Cerebellar nuclear complex (tissue), 1 donor: ENCODE measurements at places on chromosomes 13 and 19.

DNA sequence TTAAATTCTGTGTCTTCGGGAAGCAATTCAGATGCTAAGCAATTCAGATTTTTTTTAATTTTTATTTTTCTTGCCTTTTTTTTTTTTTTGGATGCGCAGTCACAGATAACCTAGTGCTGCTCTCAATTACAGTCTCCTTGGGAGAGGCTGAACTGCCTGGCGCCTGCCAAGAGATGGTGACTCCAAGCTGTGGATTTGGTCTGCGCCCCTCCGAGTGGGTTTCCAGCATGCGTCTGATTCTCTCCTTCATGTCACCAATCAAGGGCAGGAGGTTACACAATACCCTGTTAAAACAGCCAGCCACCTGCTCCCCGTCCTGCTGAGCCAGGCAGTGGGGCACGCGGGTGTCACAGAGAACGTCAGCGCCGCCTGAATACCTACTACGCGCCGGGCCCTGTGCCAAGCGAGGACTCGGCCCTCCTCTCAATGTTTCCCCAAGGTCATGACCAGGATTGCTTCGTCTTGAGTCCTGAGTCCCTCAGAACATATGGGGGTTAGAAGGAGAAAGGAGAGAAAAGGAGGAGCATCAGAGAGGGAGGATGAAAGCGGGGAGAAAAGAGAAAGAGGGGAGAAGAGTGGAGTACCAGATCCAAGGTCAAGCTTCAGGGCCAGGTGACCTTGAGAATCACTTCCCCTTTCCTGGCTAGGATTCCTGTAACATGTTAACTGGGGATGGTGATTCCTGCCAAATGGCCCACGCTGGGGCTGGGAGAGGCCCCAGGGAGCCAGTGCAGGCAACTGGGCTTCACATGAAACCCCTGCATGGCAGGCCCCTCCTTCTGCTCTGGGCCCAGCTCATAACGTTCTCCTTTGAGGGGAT lies 213.6 kb downstream of the URI1 start:
- DNase-seq: no peak

DNA sequence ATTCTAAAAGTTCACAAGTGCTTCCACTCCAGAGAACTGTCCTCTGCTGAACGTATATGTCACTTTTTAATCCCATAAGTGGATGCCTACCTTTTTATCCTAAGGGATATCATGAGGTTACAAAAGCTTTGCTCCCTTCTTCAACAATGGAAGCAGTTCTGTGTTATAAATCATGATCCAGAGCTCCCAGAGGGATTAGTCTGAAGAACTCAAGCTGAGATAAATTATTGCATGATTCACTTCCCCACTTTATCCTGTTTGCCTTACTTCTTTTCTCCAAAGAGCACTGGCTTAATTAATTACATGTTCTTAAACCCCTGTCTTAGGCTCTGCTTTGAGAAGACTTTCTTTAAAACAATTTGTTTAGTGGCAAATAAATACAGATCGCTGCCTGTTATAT lies 246.7 kb downstream of the PCDH17 start:
- no peak for DNase-seq

- DNase-seq: no peak
These were observed 52.0 kb downstream of the ARHGEF7 start for GRCh38 chr13:111166882-111167675.

GRCh38 chr13:47085346-47085745 lies 188.5 kb upstream of the HTR2A start:
- DNase-seq: no peak

DNA sequence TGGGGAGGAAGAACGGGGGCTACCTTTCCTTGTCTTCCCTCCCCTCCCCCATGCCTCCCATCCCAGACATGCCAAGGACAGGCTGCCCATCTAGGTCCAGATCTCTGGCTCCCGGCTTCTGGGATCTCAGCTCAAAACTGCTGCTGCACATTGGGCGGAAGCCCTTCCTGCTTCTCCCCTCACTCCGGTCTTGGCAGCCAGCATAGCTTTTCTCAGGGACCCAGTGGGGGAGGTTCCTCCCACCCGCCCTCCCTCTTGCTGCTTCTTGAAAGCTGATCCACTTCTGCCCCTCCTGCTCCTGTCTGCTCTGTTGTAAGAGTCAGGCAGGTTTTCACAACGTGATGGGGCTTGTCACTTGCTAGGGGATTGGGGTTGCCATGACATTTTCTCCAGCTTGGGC lies 21.7 kb upstream of the RNF17 start:
- DNase-seq: no peak

DNA sequence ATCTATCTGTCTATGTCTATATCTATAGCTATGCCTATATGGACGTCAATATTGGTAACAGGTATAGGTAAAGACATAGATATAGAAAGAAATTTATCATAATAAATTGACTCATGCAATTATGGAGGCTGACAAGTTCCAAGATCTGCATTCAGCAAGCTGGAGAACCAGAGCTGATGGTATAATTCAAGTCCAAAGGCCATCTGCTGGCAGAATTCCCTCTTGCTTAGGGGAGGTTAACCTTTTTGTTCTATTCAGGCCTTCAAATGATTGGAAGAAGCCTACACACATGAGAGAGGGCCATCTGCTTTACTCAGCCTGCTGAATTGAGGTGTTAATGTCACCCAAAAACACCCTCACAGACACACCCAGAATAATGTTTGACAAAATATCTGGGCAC lies 10.8 kb downstream of the RASL11A start:
- DNase-seq: no peak

DNA sequence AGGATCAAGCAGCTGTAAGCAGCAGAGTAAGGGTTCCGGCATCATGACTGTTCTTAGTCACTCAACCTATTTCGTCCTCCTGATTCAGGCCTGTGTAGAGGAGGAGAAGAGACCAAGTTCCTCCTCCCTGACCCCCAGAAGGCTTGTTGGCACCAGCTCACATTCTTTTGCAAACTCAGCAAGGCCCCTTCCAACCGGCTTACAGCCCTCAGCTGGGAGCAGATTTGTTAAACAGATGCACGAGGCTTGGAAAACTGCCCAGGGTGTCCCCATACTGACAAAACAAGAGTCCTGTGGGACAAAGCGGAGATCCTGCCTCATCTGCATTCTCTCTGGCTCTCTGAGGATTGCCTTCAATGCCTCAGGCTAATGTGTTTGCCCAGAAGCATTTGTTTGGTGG lies 113.2 kb upstream of the SOX21 start:
- no peak for DNase-seq

GRCh38 chr13:109516186-109516585 lies 270.2 kb downstream of the IRS2 start:
- DNase-seq: no peak

DNA sequence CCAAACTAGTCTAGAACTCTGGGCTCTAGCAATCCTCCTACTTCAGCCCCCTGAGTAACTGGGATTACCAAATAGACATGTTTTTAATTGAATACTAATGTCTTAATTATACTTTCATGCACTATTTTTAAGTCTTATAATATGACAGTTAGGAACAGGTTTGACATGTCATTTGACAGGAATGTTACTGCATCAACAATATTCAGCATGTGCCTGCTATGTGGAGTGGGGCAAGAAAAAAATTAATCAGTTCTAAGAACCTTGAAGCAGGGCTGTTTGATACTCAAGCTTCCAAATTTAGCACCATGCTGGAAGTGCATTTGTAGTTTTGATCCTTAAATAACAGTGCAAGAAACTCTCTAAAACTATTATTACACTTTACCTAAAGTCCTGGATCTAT lies 265.3 kb downstream of the MZT1 start:
- DNase-seq: no peak

DNA sequence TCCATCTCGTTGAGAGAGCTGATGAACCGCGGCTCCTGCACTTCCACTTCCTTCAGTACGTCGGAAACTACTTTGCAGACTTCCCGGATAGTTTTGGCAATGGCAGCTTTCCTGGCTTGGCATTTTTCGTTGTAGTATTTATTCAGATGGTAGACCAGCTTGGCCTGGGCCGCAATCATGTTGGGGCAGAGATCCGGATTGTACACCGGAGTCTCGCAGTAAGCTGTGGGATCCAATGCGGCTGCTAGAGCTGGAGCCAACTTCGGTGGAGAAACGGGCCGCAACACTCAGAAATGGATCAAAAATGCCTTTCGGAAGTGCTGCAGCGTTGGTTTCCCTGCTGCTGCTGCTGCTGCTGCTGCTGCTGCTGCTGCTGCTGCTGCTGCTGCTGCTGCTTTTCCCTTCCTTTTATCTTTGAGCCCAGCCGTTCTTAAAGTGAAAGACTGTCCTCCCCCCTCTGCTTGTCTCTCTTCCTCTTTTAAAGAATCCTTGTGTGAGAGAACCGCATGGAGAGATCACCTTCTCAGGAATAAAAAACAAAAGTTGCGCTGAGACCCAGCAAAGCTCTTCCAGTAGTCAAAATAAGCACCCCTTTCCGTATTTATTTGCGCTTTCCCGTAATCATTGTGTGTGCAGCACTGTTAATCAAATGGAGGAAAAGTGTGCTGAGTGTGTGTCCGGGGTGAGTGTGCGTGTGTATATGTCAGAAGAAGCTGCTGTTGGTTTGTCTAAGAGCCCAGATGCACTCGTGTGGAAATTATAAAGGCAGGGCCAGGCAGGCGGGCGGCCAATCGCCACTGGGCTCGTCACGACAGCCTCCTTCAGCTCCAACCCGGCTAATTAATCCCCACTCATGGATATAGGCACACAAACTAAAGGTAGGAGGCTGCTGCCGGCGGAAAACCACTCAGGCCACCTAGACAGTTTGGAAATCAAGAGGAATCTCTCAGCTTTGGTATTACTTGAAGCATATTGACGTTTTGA lies at the start of gene MAB21L1:
Gene MAB21L1 (minus strand): TSS at position 730 of the 984 bp plus-strand sequence. CDS start 551 bp downstream, at position 179.
- peak; percentile 96 for DNase-seq

DNA sequence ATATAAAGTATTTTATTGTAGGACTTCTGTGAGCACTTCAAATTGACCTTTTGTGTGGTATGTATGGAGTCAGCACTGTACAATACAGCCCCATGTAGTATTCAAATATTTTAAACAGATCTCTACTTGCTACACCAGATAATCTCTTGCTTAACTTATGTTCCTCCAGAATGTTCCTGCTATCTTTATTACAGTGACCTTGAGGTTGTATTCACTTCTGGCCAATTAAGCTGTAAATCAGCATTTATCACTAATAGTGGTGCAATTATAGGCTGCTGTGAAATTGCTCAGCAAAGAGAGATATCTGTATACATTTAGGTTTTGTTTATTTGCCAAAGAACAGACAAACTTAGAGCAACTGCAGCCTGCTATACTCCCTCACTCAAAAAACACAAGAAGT lies 1218.6 kb downstream of the PCDH17 start:
- no peak for DNase-seq

GRCh38 chr19:17753976-17754375 lies 2.7 kb downstream of the FCHO1 start:
- DNase-seq: no peak

DNA sequence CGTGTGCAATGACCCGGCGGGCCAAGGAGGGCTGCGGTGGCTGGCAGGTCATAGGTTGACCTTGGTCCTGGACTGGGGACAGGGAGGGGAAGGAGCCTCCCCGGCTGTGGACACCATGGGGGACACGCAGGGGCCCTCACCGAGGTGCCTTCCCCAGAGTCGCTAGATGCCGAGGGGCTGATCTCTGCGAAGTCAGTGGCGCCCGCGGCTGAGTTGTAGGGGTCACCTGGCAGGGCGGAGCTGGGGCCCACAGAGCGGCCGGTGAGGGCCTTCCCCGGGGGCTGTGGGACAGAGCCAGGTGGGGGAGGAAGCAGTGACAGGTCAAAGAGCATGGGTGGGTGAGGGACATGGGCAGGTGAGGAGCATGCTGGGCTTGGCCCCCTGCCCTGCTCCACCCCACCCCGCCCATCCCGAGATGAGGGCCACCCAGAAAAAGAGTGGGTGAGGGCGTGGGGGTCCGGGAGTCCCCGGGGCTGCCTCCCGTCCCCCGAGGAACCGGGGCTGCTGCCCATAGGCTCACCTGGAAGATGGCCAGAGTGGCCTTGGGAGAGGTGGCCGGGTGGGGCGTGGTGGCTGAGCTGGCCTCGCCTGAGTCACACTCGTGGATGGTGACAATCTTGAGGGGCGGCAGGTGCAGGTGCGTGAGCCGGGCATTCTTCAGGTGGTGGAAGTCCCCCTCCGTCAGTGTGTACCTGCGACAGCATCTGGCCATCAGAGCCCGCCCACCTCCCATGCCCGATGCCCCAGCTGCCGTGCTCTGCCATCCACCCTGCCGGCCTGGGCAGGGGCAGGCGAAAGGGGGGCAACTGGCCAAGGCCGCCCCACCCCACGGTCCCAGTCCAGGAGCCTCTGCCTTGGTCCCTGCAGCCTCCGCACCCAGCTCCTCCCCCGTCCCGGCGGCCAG lies 3.5 kb downstream of the CBARP start:
- no peak for DNase-seq

DNA sequence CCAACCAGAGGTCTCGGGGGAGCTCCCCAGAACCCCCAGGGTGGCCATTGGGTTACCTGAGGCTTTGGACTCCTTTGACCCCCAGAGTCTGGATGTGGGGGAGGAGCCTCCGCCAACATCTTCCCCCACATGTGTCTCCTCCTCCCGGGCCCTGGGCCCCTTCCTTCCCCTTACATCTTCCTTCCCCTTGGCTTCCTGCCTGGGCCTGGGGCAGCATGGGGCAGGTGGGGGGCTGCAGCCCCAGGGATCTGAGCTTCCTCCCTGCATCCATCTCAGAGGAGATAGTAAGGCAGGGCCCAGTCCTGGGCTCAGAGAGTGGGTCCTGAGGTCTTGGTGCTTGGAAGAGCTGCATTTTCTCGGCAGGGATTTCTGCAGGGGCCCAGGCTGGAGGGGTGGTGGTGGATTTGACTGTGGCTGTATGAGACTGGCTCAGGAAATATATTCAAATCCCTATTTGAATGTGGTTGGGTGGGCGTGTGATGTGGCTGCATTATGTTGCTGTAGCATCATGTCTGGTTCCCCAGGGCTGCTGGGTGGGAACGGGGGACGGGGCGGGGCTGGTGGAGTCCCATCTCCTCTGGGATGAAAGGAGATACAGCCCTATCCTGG lies 919 bp downstream of the VAV1 start:
- no peak for DNase-seq

DNA sequence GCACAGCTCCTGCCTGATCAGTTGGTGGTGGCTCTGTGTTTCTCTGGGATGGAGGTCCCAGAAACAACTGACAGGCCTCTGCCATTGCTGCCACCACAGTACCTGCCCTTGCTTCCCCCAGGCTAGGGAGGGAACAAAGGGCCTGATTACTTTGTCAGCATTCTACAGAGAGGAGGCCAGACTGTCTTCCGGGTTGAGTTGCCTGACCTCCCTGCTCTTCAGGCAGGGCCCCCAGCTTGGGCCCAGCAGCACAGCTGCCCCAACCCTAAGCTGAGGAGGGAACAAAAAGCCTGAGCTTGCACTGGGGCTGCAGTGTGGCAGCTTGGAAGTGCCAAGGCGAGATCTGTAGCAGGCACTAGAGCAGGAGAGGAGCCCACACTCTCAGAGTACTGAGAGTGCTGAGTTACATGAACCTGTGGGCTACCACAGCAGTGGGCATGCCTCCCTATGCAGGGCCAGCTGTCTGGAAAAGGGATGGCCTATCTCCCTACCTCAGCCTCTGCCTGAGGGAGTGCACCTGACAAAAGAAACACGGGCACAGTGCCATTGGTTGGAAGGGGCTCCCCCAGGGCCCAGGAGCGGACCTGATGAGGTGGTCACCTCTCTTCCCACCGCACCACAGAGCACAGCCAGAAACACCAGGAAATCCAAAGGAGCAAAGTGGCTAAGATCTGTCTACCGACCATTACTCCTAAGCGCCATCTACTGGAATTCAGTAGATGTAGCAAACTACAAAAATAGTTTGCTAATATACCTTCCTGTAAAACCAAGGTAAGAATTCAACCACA lies 24.4 kb downstream of the SLC25A15 start:
- DNase-seq: no peak
